ENCODE measurements at places on chromosomes 1 and 21. TPM values are rescaled to one million over a fixed set of nuclear protein-coding genes. Genes with fewer than 3 reads are reported as not detected.

GRCh38 chr1:151196292-151196800 lies 2.0 kb upstream of the PIP5K1A start:
- DNase-seq, result peak; percentile 32

- DNase-seq, result no peak
These were observed 408.1 kb downstream of the USH2A start for GRCh38 chr1:216015116-216015515.

GRCh38 chr1:103900005-103900404 lies 150.3 kb downstream of the AMY1C start:
- DNase-seq, result no peak

DNA sequence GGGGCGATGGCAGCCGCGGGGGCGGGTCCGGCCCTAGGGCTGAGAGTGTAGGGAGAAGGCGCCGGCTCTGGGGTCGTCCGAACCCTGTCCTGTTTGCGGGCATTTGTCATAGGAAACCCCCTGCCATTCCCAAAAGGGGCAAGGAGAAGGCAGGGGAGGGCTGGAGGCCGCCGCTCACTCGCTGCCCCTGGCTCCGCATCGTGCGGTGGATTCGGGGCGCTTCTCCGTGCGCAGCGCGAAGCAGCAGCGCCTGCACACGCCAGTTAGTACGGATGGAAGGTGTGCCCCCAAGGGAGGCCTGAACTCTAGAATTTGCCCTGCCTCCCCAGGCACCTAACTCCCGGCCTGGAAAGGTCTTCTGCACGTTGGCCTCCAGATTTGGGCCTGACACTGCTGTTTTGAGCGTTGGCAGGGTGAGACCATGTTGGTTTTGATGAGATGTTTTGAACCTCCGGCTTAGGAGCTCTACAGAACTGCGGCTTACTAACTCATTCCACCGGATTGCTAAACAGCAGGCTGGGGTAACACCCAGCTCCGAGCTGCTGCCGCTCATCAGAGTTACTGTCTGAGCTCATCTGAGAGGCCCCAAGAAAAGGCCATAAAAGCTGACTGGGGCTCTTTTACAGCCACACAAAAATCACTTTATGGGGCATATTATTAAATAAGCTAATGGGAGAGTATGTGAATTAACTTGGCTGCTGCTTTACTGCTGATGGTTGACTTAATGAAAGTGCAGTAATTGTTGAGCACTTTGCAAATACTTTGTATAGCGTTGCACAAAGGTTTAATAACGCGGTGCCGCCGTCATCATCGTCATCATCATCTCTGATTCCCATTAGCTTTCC lies 987 bp downstream of the GPR137B start:
- DNase-seq, result peak; percentile 30

The CR1L gene
- not detected for total RNA-seq

- no peak for DNase-seq
These were observed 40.4 kb downstream of the BACE2 start for GRCh38 chr21:41208376-41208763.

The SRSF4 gene
- 114 TPM for total RNA-seq

DNA sequence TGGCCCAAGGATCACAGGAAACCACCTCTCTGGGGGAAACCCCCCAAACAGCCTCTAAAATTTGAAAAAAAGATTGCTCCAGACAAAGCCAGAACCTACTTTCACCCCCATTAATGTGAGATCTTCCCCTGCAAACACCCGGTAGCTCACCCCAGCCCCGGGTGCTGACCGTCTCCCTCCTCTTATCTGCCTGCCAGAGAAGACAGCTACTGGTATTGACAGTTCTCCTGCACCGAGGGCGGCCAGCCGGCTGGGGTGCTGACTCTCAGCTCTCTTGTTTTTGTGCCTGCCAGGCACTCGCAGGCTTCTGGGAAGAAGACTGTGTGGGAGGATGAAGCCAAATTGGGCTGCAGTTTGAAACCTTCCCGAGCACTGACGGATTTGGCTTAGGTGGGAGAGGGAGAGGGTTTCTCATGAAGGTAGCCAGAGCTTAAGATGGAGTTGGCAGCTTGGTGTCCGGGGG lies 48.2 kb downstream of the RASSF5 start:
- peak; percentile 62 for DNase-seq

DNA sequence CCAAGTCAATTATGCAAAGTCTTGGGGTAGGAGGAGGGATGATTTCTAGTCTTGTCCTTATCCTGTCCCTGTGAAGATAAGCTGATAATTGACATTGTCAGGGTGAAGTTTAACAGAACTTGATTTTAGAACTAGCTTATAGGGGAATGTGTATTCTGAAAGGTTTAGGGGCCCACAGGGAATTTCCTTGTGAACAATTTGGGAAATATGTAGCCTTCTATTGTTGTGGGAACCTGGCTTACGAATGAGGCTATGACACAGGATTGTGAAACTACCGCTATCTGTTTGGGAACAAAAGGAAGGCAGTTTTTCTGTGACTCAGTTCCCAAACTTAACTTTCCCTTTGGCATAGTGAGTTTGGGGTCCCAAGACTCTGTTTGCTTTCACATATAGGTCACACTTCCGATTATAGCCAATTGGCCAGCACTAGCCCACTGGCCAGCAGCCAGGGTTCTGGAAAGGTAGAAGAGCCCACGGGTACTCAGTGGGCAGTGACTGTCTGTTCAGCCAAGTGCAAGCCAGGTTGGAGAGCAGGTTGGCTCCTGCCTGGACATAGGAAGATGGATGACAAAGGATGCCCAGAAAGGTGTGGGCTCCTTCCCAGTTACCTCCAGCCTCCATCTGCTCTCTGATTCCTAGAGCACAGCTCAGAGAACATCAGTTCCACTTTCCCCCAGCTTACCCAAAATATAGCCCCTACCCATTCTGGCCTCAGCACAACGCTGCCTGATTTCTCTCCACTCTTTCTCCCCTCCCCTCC lies 35.5 kb downstream of the H3-3A start:
- DNase-seq, result no peak

DNA sequence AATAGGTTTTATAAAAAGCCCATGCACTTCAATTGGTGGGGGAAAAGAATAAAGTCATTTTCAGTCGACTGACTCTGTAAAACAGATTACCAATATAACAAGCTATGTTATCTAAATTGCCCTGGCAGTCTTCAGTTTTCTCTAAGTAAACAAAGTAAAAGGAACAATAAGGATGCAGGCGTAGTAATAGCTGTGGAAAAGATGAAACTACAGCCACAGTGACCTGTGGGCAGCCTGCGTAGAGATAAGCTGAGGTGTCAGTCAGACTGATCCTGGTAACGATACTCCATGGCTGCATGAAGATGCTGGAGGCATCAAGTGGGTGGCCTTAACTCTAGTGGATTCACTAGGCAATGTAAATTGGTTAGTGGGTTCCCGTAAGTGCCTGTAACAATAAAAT lies 29.3 kb downstream of the CLCC1 start:
- DNase-seq, result no peak

The EDN2 gene
- not detected for total RNA-seq

- DNase-seq, result no peak
These were observed 3.0 kb downstream of the EFNA3 start for GRCh38 chr1:155081472-155082300.

GRCh38 chr1:216765346-216766300 lies 42.4 kb upstream of the ESRRG start:
- no peak for DNase-seq

DNA sequence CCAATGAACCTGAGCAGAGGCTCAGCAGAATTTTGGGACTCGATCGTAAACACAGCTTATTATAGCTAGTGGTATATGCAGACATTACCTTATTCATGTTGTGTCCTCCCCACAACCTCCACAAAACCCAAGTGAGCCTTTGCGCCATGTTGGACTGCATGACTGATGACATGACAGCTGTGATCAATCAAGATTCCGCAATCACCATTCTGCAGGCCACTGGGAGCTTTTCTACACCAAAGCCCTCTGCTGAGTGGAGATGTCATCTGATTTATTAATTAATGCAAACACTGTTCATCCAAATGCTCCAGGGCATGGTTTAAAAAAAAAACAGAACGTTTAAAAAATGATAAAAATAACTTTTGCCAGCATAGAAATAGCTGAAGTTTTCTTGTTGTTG lies 7.9 kb upstream of the SRP9 start:
- no peak for DNase-seq

DNA sequence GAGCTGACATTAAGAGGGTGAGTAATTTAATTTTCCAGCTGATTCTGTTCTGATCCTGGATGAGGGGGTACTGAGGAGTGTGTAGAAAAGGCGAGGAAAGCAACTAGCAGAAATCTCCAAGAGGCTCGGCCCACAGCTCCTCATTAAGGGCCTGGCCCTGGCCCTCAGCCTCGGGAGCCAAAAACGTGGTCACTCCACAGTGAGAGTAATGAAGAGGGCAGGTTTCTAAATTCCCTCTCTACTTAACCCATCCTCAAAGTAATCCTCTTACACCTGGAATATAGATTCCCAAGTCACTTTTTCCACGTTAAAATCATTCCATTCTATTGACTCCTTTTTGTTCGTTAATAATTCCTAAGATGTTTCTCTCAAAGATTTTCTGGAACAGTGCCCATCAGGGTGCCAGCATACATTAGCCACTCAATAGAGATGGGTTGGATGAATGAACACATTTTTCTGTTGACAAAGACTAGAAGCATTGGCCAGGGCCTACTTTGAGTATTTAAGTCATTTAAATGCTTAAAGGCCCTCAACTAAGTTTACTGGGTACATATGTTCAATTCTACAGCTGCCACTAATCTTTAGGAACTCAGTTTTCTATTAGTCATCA lies 1.1 kb upstream of the COL11A1 start:
- no peak for DNase-seq

- no peak for DNase-seq
These were observed 33.8 kb downstream of the BTG3 start for GRCh38 chr21:17578876-17579275.

GRCh38 chr1:47230692-47231300 lies 1.2 kb downstream of the TAL1 start:
- peak; percentile 11 for DNase-seq

DNA sequence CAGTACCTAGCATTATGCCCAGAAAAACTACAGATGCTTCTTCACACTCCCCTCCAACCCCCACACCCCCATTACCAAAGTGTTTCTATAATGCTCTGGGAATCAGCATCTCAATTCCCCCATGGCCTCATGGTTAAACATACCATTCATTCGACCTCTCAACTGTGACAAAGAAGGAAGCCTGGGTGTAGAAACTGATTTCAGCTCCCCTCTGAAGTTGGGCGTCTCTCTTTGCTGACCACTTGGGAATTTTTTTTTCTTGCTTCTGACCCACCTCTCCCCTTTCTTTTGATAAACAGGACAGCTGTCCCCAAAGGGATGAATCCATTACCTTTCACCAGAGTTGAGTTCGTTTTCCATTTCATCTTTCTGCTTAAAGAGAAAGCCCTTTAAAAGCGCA lies 116.4 kb upstream of the HOOK1 start:
- DNase-seq, result no peak

- DNase-seq, result no peak
These were observed 91.2 kb downstream of the UBIAD1 start for GRCh38 chr1:11364170-11364569.

GRCh38 chr1:55347866-55348265 lies 132.7 kb upstream of the USP24 start:
- no peak for DNase-seq

DNA sequence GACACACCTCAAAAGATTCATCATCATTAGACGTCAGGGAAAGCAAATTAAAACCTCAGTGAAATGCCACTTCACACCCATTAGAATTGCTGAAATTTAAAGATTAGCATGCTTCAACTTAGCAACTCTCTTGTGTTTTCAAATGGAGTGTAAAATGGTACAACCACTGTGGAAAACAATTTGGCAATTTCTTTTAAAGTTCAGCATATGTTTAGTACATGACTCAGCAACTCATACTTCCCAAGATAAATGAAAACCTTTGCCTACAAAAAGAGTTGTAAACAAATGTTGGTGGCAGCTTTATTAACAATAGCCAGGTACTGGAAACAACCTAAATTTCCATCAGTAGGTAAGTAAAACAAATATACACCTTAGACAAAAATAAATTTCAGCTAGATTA lies 42.7 kb downstream of the ST3GAL3 start:
- DNase-seq, result no peak

The AUNIP gene
- total RNA-seq, result 12.1 TPM

The KCNE2 gene
- not detected for total RNA-seq

- no peak for DNase-seq
These were observed 246.0 kb downstream of the RERE start for GRCh38 chr1:8571200-8571984.

DNA sequence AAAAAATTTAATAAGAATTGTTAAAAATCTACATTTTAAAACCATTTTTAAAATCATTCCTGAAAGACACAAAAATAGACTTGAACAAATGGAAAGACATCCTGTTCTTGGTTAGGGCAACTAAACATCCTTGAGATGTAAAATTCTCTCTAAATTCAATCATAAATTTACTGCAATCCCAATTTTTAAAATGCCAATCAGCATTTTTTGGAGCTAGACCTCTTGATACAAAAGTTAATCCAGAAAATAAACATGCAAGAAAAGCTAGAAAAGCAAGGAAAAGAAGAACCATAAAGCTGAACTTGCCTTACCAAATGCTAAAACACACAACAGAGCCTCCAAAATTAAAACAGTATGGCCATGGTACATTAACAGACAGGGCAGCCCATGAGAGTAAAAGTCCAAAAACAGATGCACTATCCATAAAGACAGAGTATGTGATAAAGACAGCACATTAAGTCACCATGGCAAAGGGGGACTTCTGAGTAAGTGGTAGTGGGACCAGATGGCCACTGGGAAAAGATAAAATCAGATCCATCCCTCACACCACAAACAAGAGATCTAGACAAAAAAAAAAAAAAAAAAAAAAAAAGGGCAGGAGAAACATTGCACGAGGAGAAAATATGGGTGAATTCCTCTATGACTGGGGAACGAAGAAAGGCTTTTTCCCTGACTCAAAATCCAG lies 51.4 kb downstream of the NPHP4 start:
- no peak for DNase-seq

- no peak for DNase-seq
These were observed 83.9 kb downstream of the NOS1AP start for GRCh38 chr1:162153374-162153773.

- DNase-seq, result peak; percentile 56
These were observed 12.8 kb downstream of the PPFIA4 start for GRCh38 chr1:203038891-203039608.

DNA sequence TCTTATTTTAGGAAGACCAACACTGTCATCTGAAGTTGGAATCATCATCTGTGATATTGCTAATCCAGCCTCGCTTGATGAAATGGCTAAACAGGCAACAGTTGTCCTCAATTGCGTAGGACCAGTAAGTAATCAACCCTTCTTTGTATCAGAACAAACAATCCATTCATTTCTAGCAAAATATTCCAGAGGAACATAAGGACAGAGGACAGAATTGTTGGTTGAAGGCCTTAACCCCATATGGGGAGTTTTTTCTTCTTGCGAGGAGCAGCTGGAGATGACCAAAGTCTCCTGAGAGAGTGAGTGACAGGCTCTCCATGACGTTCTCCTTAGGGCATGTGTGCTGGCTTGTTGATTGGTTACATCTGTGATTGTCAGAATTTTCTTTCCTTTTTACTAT lies 2.7 kb downstream of the SCCPDH start:
- DNase-seq, result no peak

Measured in activated naive CD8-positive, alpha-beta T cell treated with anti-CD3 and anti-CD28 coated beads for 36 hours (primary cell).